ENCODE measurements at places on chromosomes 7 and 10.

DNA sequence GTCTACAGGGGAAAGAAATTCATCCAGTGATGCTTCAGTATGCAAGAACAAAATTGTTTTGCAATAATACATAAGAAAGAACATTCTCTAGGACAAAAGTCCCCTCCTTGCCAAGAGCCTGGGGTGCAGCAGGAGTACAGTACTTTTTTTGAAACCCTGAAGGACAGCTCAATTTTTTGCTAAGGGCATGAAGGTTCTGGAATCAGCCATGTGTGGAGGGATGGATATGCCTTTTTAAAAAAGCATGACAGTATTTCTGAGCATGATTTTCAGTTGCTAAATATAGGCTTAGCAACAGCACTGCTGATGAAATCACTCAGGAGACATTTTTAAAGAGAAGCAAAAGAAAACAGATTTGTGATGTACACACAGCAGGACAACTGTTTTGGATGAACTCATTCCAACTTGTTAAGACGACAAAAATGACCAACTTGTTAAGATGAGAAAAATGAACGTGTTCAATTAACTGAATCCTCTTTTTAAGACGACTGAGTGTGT is 39.3 kb downstream of the HBP1 start:
- peak; percentile 42 for DNase-seq

GRCh38 chr10:118102121-118102520 is 55.4 kb upstream of the RAB11FIP2 start:
- no peak for DNase-seq

DNA sequence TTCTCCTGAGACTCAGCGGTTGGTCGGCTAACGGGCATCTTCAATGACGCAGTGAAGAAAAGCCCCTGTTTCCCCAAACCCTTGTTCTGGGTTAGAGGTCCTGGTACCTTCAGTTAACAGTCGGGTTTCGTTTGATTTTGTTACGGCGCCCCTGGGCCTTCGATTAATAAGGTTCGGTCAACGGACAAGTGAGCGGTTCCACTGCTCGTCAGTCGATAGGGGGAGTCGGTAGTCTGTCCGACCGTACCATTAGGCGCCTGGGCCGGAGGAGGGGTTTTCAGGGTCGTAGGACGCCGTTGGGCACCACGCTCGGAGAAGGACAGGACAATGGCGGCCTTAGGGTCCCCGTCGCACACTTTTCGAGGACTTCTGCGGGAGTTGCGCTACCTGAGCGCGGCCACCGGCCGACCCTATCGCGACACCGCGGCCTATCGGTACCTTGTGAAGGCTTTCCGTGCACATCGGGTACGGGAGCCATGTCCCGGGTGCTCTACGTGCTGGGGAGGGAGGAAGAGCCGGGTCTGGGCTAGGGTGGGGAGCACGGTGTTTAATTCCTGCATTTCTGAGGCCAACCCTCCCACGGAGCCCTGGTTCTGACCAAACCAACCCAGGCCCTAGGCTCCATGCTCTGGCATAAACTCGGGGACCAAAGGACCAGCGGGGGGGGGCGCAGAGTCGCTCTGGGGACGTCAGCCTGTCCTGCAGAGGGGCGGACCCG is at the start of gene FMC1:
TSS of gene FMC1 (plus strand) at position 280 of the 718 bp plus-strand sequence. CDS start at position 328, 48 bp downstream.
- peak; percentile 94 for DNase-seq

DNA sequence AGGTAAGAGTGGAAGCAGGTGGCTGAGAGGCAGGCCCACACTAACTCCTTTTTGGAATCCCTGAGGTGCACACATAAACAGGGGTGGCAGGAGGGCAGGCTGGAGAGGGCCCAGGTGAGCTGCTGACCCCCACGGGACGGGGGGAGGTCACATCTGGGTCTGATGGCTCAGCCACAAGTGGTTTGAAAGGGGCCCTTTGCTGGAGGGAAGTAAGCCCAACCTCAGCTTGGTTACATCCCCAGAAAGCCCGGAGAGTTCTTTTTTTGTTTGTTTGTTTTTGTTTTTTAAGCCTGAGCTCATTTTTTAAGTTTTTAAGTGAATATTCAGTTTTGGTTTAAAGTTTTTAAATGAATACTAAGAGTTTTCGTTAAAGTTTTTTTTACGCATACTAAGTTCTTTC is 72.8 kb upstream of the CUX1 start:
- DNase-seq: no peak

GRCh38 chr7:43260980-43261878 is 148.8 kb downstream of the HECW1 start:
- peak; percentile 89 for DNase-seq

DNA sequence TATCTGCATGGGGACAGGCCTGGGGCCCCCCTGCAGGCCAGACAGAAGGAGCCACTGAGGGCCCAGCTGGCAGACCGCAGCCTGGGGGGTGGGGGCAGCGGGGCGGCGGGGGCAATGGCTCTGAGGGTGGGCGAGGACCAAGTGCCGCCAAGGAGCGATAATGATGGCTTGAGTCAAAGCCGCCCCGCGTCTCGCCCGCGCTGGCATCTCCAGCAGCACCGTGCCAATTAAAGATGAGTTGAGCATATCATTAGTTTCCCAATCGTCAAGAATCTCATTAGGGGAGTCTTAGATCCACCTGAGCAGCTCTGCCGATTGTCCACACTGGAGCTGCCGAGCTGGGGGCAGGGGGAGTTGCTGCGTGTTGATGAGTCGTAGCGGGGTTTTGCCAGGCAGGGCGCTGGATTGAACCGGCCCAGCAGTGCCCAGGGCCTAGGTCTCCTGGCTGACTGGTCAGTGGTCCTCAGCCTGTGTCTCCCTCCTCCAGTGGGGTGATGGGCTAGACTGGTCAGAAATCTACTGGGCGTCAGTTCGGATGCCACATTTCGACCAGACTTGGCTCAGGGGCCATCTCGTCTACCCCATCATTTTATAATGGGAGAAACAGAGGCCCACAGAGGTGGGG is 41.0 kb upstream of the PSMG3 start:
- DNase-seq: no peak

DNA sequence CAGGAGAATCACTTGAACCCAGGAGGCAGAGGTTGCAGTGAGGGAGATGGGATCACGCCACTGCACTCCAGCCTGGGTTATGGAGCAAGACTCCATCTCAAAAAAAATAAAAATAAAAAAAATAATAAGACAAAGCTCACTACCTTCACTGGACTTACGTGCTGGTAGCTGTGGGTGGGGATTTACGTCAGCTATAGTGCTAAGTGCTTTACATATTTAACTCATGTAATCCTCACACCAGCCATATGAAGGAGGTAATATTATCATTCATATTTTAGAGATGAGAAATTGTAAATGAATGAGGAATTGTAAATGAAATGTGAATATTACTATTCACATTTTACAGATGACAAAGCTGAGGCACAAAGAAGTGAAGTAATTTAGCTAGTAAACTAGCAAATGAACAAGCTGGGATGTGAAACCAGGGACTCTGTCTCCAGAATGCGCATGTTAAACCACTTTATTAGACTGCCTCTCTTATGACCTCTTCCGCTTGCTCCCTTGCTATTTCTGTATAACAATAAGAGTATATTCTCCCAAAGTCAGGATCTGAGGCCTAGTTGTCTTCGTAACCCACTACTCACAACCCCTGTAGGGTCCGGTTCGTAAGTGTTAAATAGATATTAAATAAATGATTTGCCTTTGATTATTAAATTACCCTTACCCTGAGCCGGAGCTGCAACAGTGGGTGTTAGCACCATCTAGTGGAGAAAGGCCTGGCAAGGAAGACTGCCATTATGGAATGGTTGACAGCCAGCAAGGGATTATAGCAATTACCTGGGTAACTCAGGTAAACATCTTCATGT is 70.2 kb downstream of the HTR7 start:
- peak; percentile 42 for DNase-seq

DNA sequence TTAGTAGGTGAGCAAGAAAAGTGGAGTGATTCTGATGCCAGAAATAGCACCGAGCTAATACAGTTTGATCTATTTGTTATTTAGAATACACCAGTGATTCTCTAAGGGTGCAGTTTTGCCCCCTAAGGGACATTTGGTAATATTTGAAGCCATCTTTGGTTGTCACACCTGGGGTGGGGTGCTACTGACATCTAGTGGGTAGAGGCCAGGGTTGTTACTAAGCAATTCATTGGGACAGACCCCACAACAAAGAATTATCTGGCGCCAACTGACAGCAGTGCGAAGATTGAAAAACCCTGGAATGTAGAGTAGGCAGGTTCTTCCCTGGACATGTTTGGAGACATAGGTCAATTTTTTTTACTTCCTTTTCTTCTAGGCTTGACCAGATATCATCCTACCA is 14.6 kb downstream of the PALS2 start:
- no peak for DNase-seq

- peak; percentile 14 for DNase-seq
These were observed 538 bp downstream of the AHCYL2 start for GRCh38 chr7:129225206-129225930.

- no peak for DNase-seq
These were observed 139.5 kb downstream of the ACTR3B start for GRCh38 chr7:152899004-152899403.

DNA sequence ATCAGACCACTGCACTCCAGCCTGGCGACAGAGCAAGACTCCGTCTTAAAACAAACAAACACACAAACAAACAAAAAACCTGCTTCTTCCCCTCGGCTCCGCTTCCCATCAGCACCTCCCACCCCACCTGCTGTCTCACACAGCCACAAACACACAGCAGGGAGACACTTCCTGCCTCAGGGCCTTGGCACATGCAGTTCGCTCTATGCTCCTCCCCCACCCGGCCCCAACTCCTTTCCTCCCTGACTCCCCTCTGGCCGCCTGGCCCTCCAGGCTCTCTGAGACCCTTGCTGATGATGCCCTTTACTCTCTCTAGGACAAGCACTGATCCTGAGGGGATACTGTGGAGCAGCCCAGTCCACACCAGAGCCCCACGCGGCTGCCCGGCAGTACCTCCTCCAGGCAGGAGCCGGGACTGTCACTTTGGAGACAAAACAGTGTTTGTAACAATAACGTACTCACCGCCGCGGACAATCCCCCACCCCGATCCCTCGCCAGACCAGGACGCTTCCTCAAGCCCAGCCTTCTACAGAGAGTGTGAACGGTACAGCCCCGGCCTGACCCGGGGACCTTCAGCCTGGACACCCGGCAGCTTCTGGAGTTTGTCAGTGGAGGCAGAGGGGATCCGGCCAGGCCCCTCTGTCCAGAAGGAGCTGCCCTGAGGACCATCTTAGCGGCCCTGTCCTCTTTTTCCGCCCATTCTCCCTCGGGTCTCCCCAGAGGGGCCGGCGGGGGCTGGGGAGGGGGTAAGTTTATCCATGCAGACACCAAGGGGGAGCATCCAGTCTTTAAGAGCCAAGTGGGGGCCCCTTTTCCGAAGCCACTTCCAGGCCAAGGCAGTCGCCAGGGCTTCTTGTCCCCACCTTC is 50.0 kb upstream of the GTF2IRD1 start:
- DNase-seq: no peak

DNA sequence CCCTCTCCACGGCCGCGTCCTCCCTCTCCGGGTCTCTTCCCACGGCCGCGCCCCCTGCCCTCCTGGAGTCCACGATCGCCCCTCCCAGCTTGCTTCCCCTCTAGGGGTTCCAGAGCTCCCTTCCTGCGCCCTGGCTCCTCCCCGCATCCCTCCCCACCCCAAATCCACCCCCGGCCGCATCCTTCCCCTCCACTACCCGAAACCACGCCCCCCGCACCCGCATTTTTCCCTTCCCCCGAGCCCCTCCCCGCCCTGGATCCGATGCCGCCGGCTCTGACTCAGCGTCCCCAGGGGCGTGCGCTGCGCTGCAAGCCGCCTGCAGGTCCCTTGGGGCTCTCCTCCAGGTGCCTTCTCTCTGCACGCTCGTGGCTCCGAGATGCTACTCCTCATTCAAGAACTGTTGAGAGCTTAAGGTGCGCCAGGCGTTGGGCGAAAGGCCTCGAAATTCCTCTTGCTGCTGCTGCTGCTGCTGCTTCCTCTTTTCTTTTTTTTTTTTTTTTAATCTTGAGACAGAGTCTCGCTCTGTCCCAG is 372 bp upstream of the TMEM130 start:
- peak; percentile 34 for DNase-seq

DNA sequence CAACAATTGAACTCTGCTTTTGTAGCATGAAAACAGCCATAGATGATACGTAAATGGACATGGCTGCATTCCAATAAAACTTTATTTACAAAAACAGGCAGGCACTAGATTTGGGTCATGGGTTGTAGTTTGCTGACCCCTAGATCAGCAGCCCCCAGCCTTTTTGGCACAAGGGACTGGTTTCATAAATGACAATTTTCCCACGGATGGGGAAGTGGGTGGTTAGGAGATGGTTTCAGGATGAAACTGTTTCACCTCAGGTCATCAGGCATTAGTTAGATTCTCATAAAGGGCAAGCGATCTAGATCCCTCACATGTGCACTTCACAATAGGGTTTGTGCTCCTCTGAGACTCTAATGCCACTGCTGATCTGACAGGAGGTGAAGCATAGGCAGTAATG is 16.5 kb upstream of the ANK3 start:
- no peak for DNase-seq

DNA sequence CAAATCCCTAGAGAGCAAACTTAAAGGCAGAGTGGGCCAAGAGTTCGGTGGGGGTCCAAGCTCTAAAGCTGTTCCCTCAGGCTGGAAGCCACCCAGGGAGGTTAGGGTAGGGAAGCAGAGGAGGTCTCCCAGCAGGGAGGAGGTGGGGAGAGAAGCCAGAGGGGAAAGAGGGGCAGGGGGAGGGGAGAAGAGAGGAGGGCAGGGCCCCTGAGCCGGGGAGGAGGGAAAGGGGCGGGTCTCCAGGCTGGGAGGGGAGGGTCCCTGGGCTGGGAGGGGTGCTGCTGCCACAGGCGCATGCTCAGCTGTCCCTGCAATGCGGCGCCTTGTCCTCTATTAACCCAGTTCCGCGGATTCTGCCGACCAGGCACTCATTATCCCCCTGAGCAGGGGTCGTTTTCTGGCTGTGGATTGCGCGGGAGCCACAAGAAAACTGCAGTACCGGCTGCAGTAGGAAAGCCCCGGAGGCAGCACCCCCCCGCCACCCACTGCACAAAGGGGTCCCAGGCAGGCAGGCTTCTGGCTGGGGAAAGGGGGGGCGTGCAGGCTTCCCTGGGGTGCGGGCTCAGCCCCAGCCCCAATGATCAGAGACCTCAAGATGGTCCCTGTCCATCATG is 49.3 kb downstream of the CAMK2B start:
- DNase-seq: no peak

GRCh38 chr7:66638309-66639099 is 9.8 kb downstream of the KCTD7 start:
- no peak for DNase-seq

DNA sequence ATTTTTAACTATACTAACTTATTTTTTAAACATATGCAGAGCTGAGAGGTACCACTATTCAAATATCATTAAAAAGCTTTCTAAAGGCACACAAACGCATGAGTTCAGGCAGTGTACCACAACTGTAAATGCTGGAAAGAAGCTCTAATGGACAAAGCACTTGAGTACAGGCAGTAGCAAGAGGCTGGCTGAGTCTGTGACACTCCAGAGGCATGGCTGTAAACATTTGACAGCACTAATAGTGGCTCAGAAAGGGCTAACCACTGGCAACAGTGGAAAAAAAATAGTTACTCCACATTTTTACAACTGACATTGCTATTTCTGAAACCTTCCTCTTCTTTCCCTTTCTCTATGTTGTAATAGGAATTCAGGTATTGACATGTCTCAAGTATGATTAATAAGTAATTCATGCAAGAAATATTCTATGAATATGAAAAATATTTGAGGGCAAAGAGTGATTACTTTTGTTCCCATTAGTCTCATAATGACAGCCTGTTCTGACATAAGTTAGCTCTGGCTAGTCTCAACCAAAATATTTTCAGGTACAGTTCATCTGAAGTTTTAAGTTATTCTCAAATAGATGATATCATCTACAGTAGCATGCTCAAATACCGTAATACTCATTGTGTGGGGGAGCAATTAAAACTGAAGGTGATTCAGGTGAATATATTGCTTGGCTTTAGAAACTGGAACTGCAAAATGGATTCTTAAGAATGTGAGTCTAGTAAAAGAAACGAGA is 324.0 kb upstream of the POT1 start:
- DNase-seq: no peak

- no peak for DNase-seq
These were observed 12.4 kb downstream of the ANTXRL start for GRCh38 chr10:46299286-46299535.

Measured in fibroblast of mammary gland (primary cell).